Osteoblast (primary cell): ENCODE measurements at places on chromosomes 3 and 15. TPM values are rescaled to one million over a fixed set of nuclear protein-coding genes. Genes with fewer than 3 reads are reported as not detected.
A peak's percentile ranks its signal among the peaks of the same experiment; 100 is the strongest.

GRCh38 chr3:178244733-178245709, 291.2 kb upstream of the KCNMB2 start:
- no peaks in the 10 kb centered on the region for H3K36me3 ChIP-seq
- no peaks in the 10 kb centered on the region for H3K27me3 ChIP-seq
- H3K27ac ChIP-seq = no peak overlapping the region
- DNase-seq = no peak

DNA sequence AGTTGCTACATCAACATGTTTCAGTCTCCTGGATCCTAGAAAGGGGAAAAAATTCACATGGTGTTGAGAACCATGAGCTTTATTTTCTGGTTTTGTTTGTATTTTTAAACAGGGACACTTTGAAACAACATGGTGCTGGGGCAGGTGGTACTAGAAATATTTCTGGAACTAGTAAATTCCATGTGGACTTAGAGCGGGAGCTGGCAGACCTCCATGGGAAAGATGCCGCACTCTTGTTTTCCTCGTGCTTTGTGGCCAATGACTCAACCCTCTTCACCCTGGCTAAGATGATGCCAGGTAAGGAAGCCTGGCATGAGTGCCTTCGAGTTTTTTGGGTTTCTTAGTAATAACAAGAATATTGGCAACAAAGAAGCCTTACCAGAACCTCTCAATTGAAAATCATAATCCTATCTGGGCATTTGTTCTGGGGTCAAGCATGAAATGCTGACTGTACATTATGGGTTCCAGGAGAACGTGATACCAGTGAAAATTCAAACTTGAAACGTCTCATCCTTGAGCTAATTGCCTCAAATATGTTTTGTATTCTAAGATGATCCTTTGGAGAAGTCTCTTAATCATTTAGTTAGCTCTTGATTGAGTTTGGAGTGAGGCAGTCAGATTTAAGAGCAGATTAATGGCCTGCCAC, 7.9 kb downstream of the ALAS1 start:
- no peak overlapping the region for H3K4me3 ChIP-seq
- H3K4me1 ChIP-seq = peaks cover 4% of the 10 kb centered on the region
- H3K36me3 ChIP-seq = peaks cover 93% of the 10 kb centered on the region
- H3K27me3 ChIP-seq = no peaks in the 10 kb centered on the region

- H3K27ac ChIP-seq = no peak overlapping the region
- H3K27me3 ChIP-seq = no peaks in the 10 kb centered on the region
- DNase-seq = no peak
- H3K4me3 ChIP-seq = no peak overlapping the region
Observed at GRCh38 chr15:88655103-88655553, 16.3 kb downstream of the ISG20 start.

DNA sequence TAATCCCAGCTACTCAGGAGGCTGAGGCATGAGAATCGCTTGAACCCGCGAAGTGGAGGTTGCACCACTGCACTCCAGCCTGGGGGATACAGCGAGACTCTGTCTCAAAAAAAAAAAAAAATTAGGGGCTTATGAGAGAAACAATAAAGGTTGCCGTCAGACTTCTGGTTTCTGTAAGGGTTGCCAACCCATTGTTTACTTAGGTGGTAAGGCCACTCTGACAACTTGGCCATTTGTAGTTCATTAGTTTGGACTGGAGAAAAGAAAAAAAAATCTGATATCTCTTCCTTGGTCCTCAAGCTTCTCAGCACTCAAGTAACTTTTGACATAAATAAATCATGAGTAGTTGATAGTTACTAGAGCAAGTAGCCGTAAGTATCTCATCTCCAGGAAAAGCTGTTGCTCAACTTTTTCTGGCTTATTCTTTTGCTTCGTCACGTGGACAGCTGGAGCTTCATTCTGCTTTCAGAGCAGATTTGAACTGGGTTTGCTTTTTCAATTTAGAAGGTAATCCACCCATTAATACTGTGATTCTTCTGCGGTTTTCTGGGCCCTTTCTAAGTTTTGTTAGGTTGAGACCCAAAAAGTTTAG, 9.4 kb downstream of the SNX1 start:
- H3K4me1 ChIP-seq = peaks cover 8% of the 10 kb centered on the region
- H3K4me3 ChIP-seq = no peak overlapping the region
- H3K27me3 ChIP-seq = no peaks in the 10 kb centered on the region
- H3K27ac ChIP-seq = peak overlapping the region; percentile 48

GRCh38 chr3:171833789-171834460, 9.2 kb upstream of the TMEM212 start:
- H3K36me3 ChIP-seq = no peaks in the 10 kb centered on the region
- H3K27me3 ChIP-seq = no peaks in the 10 kb centered on the region
- peaks cover 65% of the 10 kb centered on the region for H3K4me1 ChIP-seq

- no peak overlapping the region for H3K27ac ChIP-seq
- H3K4me3 ChIP-seq = no peak overlapping the region
- H3K36me3 ChIP-seq = no peaks in the 10 kb centered on the region
- H3K4me1 ChIP-seq = no peaks in the 10 kb centered on the region
- DNase-seq = no peak
Observed at GRCh38 chr3:53579636-53580035, 85.2 kb downstream of the CACNA1D start.

- no peak overlapping the region for H3K27ac ChIP-seq
- H3K4me3 ChIP-seq = no peak overlapping the region
- DNase-seq = no peak
- H3K27me3 ChIP-seq = no peaks in the 10 kb centered on the region
- H3K4me1 ChIP-seq = no peaks in the 10 kb centered on the region
Observed at GRCh38 chr15:76793162-76793561, 112.0 kb downstream of the SCAPER start.

- no peak overlapping the region for H3K27ac ChIP-seq
- H3K36me3 ChIP-seq = no peaks in the 10 kb centered on the region
- no peak overlapping the region for H3K4me3 ChIP-seq
- H3K27me3 ChIP-seq = no peaks in the 10 kb centered on the region
Observed at GRCh38 chr15:67564021-67564967, 21.8 kb downstream of the MAP2K5 start.

DNA sequence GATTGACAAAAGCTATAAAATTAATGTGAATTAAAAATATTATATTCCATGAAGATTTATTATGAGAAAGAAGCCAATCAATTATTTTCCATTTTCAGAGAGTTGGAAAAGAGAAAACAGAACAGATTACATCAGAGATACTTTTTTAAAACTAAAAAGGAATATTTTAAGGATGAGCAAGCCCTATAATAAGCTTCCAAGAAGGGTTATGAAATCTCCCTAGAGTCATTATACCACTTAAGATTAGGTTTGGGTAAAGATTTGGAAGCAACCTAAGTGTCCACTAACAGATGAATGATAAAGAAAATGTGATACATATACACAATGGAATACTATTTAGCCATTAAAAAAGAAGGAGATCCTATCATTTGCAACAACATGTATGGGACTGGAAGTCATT, 51.6 kb upstream of the FSIP1 start:
- DNase-seq = peak; percentile 59
- peak overlapping the region; percentile 86 for H3K27ac ChIP-seq
- no peaks in the 10 kb centered on the region for H3K27me3 ChIP-seq
- H3K4me1 ChIP-seq = peaks cover 21% of the 10 kb centered on the region

GRCh38 chr15:73858062-73858461, 15.3 kb upstream of the TBC1D21 start:
- no peak overlapping the region for H3K27ac ChIP-seq
- no peaks in the 10 kb centered on the region for H3K4me1 ChIP-seq
- no peak overlapping the region for H3K4me3 ChIP-seq
- no peaks in the 10 kb centered on the region for H3K36me3 ChIP-seq

DNA sequence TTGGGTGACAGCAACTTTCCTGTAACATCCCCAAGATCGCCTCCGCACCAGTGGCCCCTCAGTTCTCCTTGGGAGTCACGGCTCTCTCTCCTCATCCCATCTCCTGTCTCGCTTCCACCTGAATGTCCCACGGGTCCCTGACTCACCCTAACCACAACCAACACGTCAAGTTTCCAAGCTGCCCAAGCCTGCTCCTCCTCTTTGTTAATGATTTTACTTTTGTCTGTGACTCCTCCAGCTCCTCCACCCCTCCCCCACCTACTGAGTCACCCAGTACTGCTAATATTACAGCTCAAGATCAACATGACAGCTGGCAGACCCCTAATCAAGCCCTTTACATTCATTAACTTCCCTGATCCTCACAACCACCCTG, 39.3 kb downstream of the BDH1 start:
- no peaks in the 10 kb centered on the region for H3K27me3 ChIP-seq
- DNase-seq = peak; percentile 96
- peak overlapping the region; percentile 82 for H3K27ac ChIP-seq
- no peaks in the 10 kb centered on the region for H3K36me3 ChIP-seq
- H3K4me3 ChIP-seq = peak overlapping the region; percentile 35
- peaks cover 14% of the 10 kb centered on the region for H3K4me1 ChIP-seq

DNA sequence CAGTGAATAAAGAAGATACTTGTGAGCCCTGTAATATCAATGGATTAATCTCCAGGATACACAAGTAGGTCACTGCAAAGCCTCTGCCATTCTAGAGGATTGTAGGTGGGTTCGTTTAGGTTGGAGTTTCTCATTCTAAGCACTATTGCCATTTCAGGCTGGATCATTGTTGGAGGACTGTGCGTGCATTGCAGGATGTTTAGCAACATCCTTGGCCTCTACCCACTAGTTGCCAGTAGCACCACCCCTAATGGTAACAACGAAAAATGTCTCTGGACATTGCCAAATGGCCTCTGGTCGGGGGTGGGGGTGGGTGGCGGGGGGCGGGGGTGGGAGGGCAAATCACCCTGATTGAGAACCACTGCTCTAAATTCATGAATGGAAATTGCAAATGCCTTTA, 4.9 kb upstream of the IFT57 start:
- H3K36me3 ChIP-seq = no peaks in the 10 kb centered on the region
- H3K27me3 ChIP-seq = no peaks in the 10 kb centered on the region
- H3K4me3 ChIP-seq = no peak overlapping the region
- peaks cover 11% of the 10 kb centered on the region for H3K4me1 ChIP-seq
- H3K27ac ChIP-seq = no peak overlapping the region

DNA sequence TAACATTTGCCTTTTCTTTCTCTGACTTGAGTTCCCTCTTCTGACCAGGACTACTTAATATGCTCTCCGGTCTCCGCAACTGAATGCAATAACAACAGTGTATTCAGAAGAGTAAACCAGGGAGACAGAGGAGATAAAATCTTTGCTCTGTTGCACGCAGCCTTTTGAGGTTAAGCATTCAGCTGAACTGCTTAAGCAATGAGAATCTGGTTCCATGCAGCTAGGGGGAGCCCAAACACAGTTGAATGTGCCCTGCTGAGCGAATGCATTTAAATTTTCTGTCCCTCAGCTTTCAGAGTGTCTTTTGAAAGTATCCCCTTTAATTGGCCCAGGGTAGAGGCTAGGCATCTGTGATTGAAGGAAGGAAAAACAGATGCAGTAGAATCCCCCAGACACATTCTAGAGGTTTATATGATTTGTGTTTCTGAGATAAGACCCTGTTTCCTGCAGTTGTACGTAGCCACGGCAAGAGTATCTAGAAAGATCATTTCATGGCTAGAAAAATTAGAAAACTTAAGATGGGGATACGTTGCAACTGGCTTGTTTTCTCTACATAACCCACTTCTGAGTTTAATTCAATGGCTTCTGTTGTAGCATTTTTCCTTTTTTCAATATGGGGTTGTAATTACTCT, 309.6 kb downstream of the TUSC7 start:
- H3K27ac ChIP-seq = no peak overlapping the region
- DNase-seq = no peak
- H3K27me3 ChIP-seq = peaks cover 12% of the 10 kb centered on the region
- no peaks in the 10 kb centered on the region for H3K36me3 ChIP-seq

- peaks cover 10% of the 10 kb centered on the region for H3K36me3 ChIP-seq
- H3K4me1 ChIP-seq = peaks cover 3% of the 10 kb centered on the region
- no peak overlapping the region for H3K27ac ChIP-seq
- no peak overlapping the region for H3K4me3 ChIP-seq
- H3K27me3 ChIP-seq = no peaks in the 10 kb centered on the region
Observed at GRCh38 chr3:172799246-172799645, 48.7 kb downstream of the ECT2 start.

GRCh38 chr15:73922186-73923151, 3.8 kb upstream of the LOXL1 start:
- H3K27ac ChIP-seq = peak overlapping the region; percentile 65
- peaks cover 59% of the 10 kb centered on the region for H3K4me1 ChIP-seq
- peaks cover 3% of the 10 kb centered on the region for H3K36me3 ChIP-seq
- peak; percentile 93 for DNase-seq

Gene DUSP7
- 12.7 and 13.8 TPM in 2 replicates for total RNA-seq

Gene GBE1
- 148 and 184 TPM in 2 replicates for total RNA-seq

Gene CLDN1
- total RNA-seq = 0.29 and 1.1 TPM in 2 replicates

Gene STARD5
- 5.9 and 6.5 TPM in 2 replicates for total RNA-seq

Gene MINDY2
- 19.9 and 20.3 TPM in 2 replicates for total RNA-seq

Gene SELENOT
- total RNA-seq = 87.9 and 94.3 TPM in 2 replicates

Gene TMEM212
- not detected in 2 replicates for total RNA-seq
